ENCODE measurements at places on chromosomes 4 and X.
A peak's percentile ranks its signal among the peaks of the same experiment; 100 is the strongest.

DNA sequence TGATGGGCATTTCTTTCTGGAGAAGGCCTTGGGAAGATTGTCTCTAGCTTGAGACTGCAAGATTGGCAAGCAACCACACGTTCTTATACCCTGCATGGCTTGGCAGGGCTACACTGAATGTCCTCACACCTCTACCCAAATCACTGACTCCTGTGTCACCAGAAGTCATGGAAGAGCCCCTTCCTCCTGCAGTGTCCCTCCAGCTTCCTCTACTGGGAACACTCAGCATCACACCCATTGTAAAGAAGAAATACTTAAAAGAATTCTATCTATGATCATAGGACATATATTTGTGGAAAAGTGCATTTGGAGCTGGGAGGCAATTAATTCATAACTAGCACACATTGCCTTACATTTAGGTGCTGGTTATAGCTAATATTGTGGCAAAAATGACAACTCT is 113.1 kb downstream of the CCSER1 start:
- no peak for DNase-seq

DNA sequence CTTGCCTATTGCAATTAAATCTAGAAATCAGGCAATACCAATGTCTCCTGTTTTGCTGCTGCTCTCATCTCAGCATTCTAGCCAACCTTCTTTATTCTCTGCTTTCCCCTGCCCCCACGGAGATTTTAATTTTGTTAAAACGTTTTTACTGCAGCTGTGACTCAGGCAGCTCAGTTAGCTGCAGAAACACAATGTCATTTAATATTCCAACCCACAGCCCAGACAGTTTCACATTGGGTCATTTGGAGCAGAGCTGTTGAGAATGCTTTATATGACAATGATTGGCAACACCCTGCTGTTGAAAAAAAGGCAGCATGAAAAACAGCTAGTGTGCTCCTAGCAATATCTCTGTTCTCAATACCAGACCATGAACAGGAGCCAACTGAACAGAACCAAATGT is 12.6 kb upstream of the SLC10A4 start:
- peak; percentile 27 for DNase-seq

- no peak for DNase-seq
Measured at GRCh38 chr4:159024266-159024665, 78.6 kb upstream of the RAPGEF2 start.

DNA sequence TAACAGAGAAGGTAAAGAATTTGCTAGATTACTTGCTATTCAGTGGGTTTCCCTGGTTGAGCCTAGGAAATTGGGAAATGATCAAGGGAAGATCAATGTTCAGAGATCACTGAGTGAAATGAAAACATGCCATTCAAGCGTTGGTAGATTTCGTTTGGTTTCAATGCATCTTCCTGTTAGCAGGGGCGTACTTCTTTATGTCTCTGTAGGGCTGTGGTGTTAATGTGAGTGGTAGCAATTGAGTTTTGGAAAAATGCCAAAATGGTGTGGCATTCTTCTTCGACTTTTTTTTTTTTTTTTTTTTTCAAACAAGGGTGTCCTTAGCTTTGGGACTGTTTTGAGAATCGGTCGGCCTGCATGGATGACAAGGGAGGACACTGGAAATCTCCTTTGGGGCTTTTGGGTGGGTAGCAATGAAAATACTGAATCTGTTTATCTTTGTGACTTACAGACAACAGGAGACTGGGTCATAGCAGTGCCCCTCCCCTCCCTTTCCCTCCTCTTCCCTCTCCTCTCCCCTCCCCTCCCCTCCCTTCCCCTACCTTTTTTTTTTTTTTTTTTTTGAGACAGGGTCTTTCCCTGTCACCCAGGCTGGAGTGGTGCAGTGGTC is 50.4 kb downstream of the SPRY1 start:
- DNase-seq, result no peak

GRCh38 chr4:787561-787981 is 38.4 kb downstream of the CPLX1 start:
- DNase-seq, result no peak

DNA sequence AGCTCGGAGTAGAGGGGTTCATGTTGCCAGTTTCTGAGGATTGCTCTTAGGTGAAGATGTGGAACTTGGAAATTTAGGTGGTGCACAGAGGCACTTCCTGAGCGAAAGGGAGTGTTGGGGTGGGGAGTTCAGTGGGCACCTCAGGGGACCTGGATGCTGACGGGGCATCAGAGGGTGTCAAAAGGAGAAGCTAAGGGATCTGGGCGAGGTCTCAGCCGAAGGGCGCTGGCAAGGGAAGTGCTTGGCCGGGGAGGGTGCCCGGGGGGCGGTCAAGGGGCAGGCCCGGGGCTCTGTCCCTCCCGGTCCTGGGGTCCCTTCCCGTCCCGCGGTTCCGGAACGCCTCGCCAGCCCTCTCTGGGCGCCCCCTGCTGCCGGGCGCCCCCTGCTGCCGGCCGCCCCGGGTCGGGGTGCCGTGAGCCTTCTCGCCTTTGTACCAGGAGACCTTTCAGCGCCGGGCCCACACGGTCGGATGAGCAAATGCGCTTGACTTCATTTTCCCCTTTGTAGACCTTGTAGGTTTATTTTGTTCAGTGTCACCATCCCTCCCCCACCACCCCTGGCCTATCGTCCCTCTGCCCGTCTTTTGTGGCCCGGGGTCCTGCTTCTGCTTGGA is 3.0 kb upstream of the PHOX2B start:
- no peak for DNase-seq

DNA sequence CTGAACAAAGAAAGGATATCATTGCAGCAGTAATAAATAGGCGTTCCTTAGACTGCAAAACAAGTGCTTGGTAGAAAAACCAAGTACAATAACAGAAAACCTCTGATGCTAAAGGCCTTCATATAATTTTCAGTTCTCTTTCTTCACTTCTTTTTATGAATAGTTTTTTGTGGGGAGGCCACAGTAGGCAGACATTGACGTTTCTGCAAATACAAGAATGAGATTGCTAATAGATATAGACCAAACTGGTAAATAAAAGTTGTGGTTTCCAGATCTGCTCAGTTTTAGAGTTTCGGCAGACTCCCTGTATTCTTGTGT is 57.0 kb upstream of the RAP1GDS1 start:
- no peak for DNase-seq

DNA sequence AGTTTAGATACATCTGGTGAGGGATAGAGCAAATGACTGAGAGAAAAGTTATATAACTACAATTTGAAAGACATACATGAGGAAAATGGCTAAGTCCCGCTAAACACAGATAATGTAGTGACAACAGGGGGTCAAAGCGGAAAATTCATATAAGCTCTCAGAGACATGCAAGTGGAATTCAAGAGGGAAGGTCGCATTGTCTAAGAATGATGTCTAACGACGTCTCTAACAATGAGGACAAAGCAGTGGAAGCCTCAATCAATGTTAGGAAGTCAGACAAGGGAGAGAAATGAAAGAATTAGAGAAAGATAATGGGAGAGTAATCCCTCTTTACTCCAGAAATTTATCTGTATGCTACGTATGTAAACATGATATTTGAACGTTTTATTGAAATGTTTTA is 113.4 kb downstream of the ANTXR2 start:
- DNase-seq, result no peak

GRCh38 chr4:8294036-8294435 is 24.5 kb downstream of the HTRA3 start:
- no peak for DNase-seq

DNA sequence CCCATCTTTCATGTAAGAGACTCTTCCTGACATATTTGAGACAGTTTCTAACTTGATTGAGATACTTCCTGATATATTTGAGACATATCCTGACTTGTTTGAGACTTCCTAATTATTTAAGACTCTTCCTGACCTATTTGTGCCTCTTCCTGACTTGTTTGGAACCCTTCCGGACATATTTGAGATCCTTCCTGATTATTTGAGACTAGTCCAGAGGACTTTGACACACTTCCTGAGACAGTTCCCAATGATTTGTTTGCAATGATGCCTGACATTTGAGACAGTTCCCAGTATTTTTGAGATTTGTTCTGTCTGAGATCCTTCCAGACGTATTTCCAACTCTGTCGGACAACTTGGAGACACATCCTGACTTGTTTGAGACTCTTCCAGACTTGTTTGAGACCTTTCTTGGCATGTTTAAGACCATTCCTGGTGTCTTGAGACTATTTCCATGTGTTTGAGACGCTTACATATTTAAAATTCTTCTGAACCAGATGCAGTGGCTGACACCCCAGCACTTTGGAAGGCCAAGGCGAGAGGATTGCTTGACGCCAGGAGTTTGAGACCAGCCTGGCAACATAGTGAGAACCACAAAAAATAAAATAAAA is 118.9 kb upstream of the USP9X start:
- no peak for DNase-seq

DNA sequence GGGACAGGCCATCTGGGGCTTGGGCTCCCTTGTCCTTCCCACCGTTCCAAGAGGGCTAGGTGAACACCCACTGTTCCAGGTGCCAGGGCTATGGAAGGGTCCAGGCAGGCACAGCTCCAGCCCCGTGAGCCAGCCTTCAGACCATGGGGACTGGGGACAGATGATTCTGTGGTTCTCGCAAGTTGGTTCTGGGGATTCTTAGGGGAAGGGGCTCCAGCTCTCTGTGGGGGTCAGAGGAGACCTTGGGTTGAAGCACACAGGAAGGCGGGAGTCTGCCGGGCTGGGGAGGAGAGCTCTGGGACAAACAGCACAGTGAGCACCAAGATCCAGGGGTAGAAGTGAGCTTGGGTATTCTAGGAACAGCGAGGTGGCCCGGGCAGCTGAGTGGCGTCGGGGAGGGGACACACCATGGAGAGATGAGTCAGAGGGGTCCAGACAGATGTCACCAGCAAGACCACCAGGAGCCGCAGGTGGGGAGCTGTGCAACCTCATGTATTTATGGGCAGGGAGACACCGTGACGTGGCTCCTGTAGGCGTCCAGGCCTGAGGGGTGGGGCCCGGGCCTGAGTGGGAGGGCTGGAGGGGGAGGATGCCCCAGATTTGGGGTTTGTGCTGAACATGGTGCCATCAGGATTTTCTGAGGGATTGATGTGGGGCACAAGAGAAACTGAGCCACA is 48.8 kb upstream of the HMX1 start:
- no peak for DNase-seq

DNA sequence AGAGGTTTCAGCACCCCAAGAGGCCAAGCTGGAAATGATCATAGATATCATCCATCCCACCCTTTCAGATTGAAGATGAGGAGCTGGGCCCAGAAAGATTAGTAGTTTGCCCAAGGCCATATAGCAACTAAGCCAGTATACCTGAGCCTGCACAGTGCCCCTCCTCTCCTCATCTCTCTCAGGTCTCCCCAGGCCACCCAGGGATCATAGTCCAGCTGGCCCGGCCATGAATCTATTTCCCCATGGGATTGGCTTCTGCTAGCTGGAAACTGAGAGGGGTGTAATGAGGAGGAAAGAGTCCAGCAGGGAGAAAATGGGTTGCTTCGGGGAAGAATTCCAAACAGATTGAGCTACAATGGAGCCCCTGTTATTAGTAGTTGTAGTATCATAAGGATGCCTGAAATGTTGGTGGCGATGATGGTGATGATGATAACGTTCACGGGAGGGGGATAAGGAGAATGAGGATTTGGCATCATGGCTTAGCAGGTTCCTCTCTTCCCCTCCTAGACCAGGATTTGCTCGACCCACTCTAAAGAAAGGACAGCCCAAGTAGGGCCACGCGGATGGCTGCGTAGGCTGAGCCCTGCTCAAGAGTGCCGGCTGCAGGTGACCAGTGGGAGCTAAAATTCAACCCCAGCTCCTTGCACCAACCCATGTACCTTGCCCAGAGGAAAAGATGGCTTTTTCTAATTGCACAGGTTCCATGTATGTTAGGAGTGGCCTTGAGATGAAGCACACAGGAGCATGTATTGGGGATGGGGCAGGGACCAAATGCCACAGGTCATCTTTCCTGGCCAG is 117.8 kb upstream of the PJA1 start:
- DNase-seq, result no peak

GRCh38 chr4:62271107-62271506 is 1071.0 kb downstream of the ADGRL3 start:
- no peak for DNase-seq

DNA sequence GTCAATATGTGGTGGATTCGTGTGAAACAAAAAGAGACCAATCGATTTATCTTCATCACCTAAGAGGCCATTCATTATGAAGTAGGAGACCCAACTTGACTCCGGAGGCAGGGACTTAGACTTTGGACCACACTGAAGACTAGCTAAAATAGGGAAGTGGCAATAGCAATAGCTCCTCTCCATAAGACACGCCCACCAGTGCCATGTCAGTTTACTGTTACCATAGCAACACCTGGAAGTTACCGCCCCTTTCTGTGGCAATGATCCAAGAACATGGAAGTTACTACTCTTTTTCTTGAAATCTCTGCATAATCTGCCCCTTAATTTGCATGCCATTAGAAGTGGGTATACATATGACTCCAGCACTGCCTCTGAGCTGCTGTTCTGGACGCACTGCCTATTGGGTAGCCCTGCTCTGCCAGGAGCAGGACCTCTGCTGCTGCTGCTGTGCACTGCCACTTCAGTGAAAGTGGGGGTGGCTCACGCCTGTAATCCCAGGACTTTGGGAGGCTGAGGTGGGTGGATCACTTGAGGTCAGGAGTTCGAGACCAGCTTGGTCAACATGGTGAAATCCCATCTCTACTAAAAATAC is 163.2 kb downstream of the PRKX start:
- peak; percentile 46 for DNase-seq

- DNase-seq, result no peak
Measured at GRCh38 chrX:17527135-17527701, 152.2 kb downstream of the NHS start.

- no peak for DNase-seq
Measured at GRCh38 chr4:154471032-154471431, 20.6 kb downstream of the DCHS2 start.

DNA sequence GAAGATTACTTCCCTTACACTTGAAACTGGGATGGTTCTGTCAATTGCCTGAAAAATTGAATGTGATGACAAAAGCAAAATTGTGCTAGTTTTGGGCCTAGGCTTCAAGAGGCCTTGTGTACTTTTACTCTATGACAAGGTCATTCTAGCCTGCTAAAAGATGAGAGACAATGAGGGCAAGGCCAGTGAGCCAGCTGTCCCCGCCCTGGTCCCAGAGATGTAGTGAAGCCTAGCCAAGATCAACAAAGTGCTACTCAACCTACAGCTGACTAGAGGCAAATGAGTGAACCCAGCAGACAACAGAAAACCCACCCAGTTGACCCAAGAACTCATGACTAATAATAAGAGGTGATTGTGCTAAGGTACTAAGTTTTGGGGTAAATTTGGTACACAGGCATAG is 248.7 kb downstream of the IL15 start:
- no peak for DNase-seq

DNA sequence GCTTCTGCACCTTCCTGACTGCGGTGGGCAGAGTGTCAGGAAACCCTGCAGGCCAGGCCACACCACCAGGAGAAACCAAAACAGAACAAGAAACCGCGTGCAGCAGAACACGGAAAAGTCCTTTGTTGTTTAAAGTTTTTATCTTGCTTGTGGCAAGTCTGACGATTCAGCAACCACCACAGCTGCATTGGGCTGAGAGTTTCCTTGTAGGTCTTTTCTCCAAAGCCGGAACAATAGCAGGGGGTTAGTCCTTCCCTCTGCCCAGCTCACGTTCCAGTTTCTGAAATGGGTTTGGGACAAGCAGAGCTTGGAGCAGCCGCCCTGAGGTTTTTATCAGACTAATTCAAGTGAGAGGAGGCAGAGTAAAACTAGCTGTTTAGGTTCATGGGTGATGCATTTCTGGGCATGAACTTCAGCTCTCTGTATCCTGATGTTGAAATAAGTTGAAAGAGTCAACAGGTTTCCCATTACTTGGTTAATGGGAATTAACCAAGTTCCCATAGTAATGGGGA is 216.9 kb downstream of the PTTG2 start:
- DNase-seq, result no peak

GRCh38 chr4:10694151-10694827 is 9.7 kb upstream of the CLNK start:
- no peak for DNase-seq

GRCh38 chr4:174538123-174538875 is 16.0 kb upstream of the HPGD start:
- DNase-seq, result no peak
